T-cell (primary cell): ENCODE measurements at places on chromosomes 2 and 18.

DNA sequence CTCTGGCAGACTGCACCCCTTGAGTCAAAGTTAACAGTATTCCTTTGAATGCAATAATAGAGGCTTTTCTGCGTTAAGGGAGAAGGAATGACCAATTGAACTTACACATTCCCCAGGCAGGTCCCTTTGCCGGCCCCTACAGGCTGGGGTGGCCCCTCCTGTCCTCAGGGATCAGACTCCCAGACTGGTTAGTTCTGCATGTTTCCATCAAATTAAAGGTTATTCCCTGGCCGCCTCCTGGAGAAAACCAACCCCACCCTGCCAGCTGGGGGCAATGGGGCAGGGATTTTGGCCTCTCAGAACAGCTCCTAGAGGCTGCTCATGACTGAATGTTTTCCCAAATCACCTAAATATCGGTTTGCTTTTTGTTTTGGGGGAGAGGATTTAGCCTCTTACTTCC lies 199.6 kb downstream of the MGAT5 start:
- H3K4me3 ChIP-seq: no peak overlapping the region
- no peaks in the 10 kb centered on the region for H3K4me1 ChIP-seq
- no peaks in the 10 kb centered on the region for H3K27me3 ChIP-seq
- peaks cover 3% of the 10 kb centered on the region for H3K36me3 ChIP-seq

DNA sequence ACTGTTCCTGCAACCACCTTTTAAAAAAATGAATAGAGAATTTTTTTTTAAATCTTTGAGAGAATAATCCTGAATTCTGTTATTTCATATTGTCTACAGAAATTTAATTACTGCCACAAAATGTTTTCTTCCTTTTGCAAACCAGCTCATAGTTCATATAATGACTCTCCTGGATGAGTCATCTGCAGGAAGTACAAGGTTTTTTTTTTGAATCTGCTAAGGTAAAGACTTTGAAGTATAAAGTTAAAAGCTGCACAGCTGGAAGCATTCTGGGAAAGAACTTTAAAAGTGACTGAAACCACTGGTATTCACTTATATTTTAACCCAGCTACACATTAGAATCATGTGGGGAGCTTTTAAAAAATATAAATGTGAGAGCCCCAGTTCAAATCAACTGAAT lies 25.4 kb downstream of the SESTD1 start:
- no peak for DNase-seq
- H3K4me1 ChIP-seq: no peaks in the 10 kb centered on the region
- H3K27me3 ChIP-seq: no peaks in the 10 kb centered on the region
- no peaks in the 10 kb centered on the region for H3K36me3 ChIP-seq
- H3K27ac ChIP-seq: no peak overlapping the region
- no peak overlapping the region for H3K4me3 ChIP-seq

DNA sequence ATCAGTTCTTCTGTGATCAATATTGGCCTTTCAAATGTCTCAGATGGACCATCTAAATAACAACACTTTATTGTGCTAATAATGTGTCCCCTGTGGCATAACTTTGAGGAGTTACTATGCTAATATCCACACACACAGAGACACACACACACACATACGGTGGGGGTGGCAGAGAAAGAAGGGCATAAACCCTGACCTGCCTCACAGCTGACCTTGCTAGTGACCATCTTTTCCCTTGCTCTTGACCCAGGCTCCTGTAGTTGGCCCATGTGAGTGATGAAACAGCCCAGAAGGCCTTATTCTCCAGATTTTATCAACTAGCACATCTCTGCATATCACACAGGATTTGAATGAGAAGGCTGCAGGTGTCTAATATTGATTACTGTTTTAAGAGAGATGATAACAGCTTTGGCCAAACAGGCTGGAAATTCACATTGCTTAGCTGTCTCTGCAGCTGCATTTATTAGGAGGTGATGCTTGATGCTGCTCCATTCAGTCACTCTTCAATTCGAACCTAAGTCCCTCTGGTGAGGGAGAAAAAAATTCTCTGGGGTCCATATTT lies 176.4 kb downstream of the ACTR3 start:
- no peaks in the 10 kb centered on the region for H3K4me1 ChIP-seq
- no peak overlapping the region for H3K27ac ChIP-seq
- H3K36me3 ChIP-seq: no peaks in the 10 kb centered on the region

DNA sequence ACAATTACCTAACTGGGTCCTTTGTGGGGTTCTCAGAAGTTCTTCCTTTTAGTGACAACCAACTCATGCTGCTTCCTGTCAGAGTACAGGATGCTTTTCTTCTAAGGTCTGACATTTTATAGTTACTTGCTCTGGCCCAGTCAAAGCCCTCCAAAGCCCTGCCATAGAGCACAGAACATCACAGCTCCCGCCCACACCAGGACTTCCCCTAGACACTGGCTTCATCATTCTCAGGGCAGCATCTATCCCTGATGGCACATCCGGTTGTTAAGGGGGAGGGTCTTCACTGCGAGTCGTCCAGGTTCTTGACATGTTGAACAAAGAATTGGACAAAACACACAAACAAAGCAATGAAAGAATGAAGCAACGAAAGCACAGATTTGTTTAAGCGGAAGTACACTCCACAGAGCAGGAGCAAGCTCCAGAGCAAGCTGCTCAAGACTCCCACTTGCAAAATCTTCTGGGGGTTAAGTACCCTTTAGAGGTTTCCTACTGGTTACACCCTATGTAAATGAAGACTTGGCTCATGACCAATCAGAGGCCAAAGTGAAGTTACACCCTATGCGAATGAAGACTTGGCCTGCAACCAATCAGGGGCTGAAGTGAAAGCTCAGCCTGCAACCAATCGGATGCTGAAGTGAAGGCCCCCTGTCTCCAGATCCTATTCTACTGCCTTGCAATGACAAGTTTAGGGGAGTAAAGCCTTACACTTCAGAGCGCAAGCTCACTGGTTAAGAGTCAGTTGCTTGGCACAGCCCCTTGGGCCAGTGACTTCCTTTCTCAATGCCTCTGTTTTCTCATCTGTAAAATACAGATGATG lies 79.0 kb downstream of the HDAC4 start:
- H3K4me1 ChIP-seq: peaks cover 61% of the 10 kb centered on the region
- H3K36me3 ChIP-seq: no peaks in the 10 kb centered on the region
- peak; percentile 44 for DNase-seq
- H3K27me3 ChIP-seq: no peaks in the 10 kb centered on the region
- peak overlapping the region; percentile 88 for H3K27ac ChIP-seq

- no peak overlapping the region for H3K27ac ChIP-seq
- H3K4me1 ChIP-seq: no peaks in the 10 kb centered on the region
- no peak for DNase-seq
- H3K4me3 ChIP-seq: no peak overlapping the region
- peaks cover 4% of the 10 kb centered on the region for H3K36me3 ChIP-seq
Observed at GRCh38 chr2:53672881-53673522, 94.6 kb upstream of the CHAC2 start.

- no peak for DNase-seq
- H3K4me1 ChIP-seq: peaks cover 2% of the 10 kb centered on the region
- H3K27me3 ChIP-seq: no peaks in the 10 kb centered on the region
- no peak overlapping the region for H3K27ac ChIP-seq
- H3K36me3 ChIP-seq: no peaks in the 10 kb centered on the region
- H3K4me3 ChIP-seq: no peak overlapping the region
Observed at GRCh38 chr18:23403310-23403709, 49.8 kb upstream of the RIOK3 start.

DNA sequence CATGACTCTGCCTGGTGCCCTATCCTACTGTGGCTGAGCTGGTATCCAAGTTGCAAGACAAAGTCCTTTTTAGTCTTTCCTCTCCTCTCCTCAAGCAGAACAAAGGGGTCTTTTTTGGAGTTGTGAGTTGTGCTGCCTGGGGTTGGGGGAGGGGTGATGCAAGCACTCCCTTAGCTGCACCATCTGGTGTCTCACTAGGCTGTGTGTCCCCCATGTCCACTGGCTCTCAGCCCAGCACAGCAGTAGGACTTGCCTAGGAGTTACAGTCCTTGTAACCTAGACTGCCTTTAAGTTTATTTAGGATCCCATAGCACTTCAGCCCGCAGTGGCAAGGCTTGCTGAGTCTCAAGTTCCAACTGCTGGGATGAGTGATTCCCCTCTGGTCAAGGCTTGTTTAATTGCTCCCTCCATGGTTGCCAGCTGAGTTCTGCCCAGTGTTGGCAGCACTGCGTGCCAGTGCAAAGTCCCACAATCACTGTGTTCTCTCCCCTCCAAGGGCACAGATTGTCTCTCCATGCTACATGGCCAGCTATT lies 13.2 kb upstream of the ILKAP start:
- no peaks in the 10 kb centered on the region for H3K36me3 ChIP-seq
- no peak for DNase-seq
- no peak overlapping the region for H3K27ac ChIP-seq
- H3K4me1 ChIP-seq: no peaks in the 10 kb centered on the region
- no peak overlapping the region for H3K4me3 ChIP-seq
